NCI-H774 (cell line): ENCODE measurements at places on chromosomes 13 and 19.

DNA sequence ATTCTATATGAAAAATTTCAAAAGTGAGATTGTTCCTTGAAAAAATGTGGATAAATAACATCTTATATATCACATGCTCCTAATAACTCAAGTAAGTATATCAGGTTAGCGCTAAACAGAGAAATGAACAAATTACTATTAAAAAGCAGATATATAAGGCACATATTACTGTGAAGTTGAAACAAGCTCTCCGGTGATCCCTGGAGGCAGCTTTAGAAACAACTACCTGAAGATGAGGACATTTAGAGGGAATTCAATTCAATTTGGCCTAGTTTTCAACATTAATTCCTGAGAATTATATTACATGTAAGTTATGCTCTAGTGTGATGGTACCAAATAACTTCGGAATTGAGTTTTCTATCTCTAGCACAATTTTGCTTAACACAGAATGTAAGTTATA lies 1373.6 kb upstream of the SPRY2 start:
- DNase-seq, result no peak

DNA sequence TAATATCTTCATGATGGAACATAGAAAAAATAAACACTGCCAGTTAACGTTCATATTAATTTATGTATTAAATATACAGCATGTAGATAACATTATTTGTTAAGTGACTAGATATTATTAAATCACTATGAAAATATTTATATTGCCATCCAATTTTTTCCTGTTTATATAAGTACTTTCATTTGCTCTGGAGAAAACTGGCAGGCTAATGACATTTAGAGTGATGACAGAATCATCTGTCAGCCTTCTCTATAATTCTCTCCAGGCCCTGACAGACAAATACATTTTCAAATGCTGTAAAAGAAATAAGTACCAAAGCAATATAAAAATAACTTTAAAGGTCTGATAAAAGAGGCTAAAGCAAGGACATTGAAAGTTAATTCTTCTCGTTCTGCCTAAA lies 2556.7 kb upstream of the PCDH20 start:
- no peak for DNase-seq

GRCh38 chr13:43180837-43181236 lies 157.5 kb downstream of the DNAJC15 start:
- no peak for DNase-seq

DNA sequence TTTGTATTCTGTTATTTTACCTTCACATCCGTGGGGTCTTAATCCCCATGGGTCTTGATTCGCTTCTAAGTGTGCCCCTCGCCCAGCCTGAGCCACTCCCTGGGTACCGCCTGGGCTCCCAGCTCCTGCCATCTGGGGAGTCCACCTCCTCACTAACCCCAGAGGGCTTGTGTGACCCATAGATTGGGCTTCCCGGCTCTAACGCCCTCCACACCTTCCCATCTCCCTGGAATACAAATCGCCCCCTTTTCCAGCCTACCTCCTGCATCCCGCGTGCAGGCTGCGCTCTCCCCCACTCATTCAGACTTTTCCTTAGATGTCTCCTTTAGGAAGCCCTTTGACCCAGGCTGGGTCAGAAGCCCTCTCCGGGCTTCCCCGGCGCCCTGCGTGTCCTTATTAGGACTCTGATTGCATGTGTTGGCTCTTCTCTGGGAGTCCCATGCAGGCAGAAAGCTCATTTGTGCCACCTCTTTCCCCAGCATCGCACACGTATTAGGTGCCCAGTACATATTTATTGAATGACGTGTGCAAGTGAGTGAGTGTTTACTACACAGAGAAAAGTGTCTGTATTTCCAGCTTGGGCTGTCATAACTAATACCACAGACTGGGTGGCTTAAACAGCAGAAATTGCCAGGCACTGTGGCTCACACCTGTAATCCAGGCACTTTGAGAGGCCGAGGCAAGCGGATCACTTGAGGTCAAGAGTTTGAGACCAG lies 757 bp downstream of the CCDC124 start:
- DNase-seq, result no peak

DNA sequence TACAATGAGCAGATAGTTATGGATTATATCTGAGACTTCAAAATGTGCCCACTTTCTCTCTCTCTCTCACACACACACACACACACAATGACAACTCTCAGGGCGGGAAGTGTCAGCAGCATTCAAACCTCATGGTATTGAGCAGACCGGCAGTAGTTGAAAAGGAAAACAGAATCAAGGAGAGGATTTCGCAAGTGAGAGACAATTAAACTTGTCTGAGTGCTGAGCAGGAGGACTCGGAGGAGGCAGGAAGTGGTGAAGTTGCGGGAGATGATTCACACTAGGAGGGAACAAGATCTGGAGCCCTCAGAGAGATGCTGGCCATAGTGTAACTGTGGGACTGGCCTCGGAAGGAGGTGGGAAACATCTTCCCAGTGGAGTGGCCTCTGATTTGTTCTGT lies 353.1 kb downstream of the EFNB2 start:
- no peak for DNase-seq

GRCh38 chr13:24005755-24006281 lies 108.5 kb upstream of the C1QTNF9B start:
- DNase-seq, result no peak

- DNase-seq, result no peak
These were observed 12.0 kb downstream of the GPX4 start for GRCh38 chr19:1115646-1116420.

GRCh38 chr13:97249093-97249795 lies 27.1 kb downstream of the MBNL2 start:
- no peak for DNase-seq

DNA sequence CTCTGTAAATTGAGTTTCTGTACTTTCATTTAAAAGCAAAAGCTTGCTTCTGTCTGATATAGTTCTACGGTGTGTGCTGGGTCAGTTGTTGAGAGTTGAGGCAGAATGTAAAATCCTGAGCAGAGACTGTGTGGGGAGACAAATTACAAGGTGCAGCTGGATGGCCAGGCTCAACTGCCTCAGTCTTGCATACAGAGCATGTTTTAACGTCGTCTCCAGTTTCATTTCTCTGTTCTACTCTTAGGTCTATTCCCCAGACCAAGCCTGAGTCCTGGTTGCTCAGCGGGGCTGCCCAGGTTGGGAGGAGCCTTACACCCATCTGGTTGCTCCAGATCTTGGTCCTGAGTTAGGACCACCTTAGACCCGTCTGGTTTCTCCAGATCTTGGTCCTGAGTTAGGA lies 54.4 kb upstream of the MEDAG start:
- DNase-seq, result no peak

DNA sequence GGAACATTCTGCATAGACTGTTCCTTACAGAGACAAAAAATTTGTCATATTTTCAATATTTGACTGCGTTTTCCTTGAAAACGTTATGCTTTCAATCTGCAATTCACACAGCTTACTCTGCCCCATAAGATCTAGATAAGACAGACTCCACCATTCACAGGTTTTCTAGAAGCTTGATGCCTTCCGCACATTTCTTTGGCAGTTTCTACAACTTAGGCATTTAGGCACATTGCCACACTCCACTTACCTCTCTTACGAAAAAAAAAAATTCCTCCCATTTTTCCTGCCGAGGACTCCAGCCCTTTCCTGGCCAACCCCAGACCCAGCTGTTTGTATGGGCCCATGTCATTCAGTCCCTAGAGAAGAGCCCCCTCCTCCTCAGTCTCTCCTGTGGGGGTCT lies 11.2 kb downstream of the ATP12A start:
- DNase-seq, result no peak

GRCh38 chr13:29421118-29421517 lies 174.4 kb downstream of the SLC7A1 start:
- DNase-seq, result no peak

DNA sequence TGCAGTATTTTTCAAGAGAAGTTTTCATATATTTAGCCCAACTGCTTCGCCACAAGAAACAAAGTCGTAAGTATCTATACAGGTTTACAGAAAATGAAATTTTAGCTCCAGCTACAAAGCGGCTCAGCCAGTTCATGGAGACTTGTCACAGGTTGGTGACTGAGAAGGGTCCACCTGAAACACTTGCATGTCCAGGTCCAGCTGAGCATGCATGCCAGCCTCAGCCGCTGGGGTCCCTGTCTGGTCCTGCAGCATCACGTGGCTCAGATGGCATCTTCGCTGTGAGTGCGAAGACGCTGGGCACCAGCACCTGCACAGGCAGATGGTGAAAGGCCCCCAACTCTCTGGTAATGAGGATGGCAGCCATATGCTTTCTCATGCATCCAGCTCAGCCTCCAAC lies 63.8 kb downstream of the SHISA2 start:
- no peak for DNase-seq

DNA sequence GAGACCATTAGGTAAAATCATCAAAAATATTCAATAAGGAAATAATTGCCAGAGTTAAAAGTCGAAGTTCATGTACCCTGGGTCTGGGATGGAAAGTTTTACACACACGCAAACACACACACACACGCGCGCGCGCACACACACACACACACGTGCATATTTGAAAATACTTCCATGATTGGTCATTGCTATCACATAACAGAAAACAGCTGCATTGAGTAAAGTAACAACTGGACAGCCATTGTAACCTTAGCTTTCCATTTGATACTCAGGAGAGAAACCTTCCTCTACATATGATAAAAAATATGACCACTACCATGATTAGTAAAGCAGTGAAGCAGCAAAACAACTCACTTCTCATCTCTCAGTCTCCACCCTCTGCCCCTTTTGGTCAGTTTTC lies 490.0 kb upstream of the SGCG start:
- DNase-seq, result no peak

GRCh38 chr19:3950871-3951861 lies 18.3 kb downstream of the NMRK2 start:
- DNase-seq, result no peak

DNA sequence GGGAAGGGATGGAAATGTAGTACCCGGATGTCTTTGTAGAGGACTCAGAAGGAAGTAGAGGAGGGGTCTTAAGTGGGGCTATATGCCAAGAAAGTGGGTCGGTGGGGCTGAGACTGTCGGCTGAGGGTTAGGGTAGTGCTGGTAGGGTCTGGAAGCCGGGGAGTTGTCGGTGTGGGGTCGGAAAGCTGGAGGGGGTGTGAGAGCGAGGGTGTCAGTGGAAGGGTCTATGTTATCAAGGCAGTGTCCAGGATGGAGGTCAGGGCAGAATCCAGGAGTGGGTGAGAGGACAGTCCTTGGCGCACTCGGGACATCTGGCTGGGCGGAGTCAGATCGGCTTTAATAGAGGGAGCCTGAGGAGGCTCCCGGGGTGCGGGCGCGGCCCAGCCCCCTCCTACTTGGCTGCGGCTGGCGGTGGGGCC lies 1.7 kb downstream of the HSPB6 start:
- DNase-seq, result no peak

GRCh38 chr19:18436671-18437490 lies 1.1 kb downstream of the ISYNA1 start:
- peak; percentile 65 for DNase-seq

DNA sequence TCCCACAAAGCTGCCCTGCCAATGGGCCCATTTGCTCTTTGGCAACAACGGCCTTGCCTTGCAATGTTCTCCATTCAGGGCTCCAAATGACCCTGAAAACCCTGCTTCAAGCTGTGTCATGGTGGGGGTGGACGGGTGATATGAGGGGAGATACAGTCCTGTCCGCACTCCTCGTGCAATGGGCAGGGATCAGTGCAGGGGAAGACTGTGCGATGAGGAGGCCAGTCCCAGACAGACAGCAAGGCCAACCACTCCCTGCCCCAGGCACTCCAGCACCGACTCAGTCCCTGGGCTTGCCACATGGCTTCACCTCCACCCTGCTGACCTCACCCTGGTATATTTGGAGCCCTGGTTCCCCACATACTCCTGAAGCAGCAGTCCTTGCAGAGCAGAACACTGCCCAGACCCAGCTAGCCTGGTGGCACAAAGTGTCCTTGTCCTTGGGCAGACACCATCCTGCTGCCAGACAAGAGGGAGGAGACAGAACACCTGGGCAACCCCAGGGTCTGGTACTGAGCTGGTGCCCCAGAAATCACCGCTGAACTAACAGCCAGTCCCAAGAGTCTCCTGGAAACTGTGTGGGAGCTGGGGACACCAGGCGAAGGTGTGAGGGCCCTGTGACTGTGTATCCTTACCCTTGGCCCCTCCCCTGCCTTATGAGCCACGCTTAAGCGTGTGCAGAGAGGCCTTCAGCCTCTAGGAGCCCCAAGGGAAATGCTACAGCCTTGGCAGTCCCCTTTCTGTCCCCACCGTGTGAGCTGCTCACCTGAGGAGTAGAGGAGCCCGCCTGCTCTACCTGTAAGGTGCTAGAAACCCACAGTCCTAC lies 9.1 kb upstream of the SLC35E1 start:
- no peak for DNase-seq

GRCh38 chr19:30367421-30367820 lies 4.8 kb upstream of the ZNF536 start:
- DNase-seq, result no peak

GRCh38 chr13:81988567-81988966 lies 1647.6 kb upstream of the SPRY2 start:
- no peak for DNase-seq

GRCh38 chr13:45949161-45949560 lies 97.6 kb upstream of the SIAH3 start:
- no peak for DNase-seq

DNA sequence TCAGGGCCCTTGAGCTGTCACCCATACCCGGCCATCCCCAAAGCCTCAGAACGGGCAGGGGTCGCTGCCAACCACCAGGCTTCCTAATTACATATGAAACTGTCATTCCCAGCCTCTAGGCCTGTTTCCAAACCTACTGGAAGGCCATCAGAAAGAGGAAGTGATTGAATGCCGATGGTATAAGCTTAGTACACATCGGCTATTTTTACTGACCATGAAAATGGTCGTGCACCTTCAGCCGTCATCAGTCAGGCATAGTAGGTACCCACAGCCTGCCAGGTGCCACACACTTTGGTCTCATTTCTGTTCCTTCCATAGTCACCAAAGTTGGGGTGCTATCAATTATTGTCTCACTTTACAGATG lies 10.2 kb downstream of the KRI1 start:
- no peak for DNase-seq

DNA sequence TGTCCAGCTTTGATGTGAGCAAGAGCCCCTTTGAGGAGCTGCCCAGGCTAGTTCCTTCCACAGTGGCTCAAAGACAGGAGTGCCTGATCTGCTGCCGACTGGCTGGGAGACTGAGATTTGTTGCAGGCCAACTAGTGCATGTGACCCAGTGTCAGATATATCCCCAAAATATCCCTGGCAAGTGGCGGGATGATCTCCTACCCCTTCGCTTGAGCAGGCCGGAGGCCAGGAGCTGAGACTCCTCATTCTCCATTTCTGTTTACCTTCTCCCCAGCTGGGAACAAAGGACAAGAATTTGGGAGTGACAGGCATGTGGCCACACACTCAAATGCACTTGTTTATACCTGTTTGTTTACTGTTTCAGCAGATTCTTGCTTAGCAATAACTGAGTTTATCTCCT lies 37.1 kb upstream of the XPO4 start:
- no peak for DNase-seq

DNA sequence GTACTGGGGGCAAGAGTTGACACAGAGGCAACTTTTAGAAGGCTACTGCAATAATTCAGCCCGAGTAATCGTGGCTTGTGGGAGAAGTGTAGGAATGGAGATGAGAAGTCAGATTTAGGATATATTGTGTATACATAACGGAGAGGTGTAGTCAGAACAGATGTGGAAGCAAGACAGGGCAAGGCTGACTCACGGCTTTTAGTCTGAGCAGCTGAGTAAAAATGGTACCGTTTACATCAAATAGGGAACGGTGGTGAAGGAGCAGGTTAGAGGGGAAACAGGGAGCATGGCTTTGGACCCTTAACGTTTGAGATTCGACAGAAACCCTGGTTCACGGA lies 796 bp upstream of the LSM14A start:
- DNase-seq, result no peak
